G401 (cell line): ENCODE measurements at places on chromosomes 2 and 18.

DNA sequence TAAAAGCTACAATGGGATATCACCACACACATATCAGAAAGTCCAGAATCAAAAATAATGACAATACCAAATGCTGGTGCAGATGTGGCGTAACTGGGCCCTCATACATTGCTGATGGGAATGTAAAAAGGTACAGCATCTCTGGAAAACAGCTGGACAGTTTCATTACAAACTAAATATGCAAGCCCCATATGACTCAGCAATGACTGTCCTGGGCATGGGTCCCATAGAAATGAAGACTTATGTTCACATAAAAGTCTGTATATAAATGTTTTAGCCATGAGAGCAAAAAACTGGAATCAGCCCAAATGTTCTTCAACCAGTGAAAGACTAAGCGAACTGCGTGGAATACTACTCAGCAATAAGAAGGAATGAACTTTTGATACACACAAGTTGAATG lies 56.7 kb downstream of the ALPK2 start:
- DNase-seq, result no peak

- no peak for DNase-seq
Measured at GRCh38 chr2:74238879-74239278, 40.5 kb downstream of the MTHFD2 start.

DNA sequence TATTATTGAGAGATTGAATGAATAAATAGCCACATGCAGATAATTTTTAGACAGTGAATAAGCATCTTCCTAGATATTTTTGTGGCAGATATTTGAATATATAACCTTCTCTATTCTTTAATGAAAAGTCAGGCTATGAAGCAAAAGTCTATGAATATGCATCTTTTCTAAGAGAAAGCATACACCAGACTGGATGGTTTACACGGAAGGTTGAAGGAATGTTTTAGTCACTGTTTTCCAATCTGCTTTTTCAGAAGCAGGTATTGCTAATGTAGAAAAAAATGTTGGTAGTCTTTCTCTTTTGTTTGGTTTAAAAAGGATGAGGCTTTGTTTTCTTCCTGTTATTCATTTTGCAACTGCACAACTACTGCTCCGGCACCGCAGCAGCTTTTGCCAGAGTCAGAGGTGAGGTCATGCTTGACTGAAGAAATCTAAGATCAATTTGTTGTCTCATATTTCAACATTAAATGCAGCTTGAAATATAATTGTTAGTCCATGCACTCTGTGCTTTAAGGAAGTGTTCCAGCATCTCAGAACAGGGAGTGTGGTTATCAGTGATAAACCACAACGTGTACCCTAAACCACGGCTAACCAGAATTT lies 1540.8 kb upstream of the PIK3C3 start:
- no peak for DNase-seq

DNA sequence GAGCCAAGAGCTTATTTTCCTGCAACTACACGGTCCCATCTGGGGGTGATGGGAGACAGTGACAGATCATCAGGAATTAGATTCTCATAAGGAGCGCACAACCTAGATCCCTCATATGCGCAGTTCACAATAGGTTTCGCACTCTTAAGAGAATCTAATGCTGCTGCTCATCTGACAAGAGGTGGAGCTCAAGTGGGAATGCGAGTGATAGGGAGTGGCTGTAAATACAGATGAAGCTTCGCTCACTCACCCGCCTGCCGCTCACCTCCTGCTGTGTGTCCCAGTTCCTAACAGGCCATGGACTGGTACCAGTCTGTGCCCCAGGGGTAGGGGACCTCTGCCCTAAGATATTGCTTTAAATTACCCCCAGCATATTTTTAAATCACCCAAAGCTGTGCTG lies 10.8 kb downstream of the LRRFIP1 start:
- DNase-seq, result no peak

DNA sequence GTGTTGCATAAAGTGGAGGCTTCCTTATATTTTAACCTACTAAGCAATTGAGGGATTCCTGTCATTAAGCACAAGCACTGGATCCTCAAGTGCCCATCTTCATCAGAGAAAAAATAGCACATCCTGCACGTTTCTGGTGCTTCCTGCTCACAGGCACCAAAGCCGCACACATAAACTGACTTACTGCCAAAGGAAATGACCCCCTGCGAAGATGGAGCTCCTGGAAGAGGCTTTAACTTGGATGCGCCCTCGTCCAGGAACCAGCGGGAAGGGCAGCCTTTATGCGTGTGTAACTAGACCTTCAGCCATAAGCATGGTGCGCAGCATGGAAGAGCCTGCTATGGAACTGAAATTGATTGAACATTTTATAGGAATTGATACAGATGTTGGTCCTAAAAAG lies 188.7 kb downstream of the FTCDNL1 start:
- no peak for DNase-seq

DNA sequence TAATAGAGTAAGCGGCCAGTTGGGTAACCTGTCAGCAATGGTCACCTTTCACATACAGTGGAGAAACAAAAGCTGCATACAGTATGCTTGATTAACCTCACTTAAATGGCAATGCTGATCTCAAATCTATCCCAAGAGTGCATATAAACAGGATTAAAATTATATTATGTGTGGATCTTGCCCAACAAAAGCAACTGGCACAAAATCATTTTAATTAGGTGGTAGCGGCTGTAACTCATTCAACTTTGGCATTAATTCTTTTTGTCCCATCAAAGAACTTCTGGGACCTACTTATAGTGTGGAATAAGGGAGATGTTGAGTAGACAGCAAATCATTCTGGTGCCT lies 167.8 kb upstream of the VRK2 start:
- no peak for DNase-seq

GRCh38 chr18:7618891-7619442 lies 51.9 kb downstream of the PTPRM start:
- DNase-seq, result no peak

GRCh38 chr18:3593381-3593903 lies 143.5 kb downstream of the TGIF1 start:
- no peak for DNase-seq

- DNase-seq, result no peak
Measured at GRCh38 chr2:241211276-241211675, 22.8 kb downstream of the ANO7 start.
